ENCODE measurements at places on chromosomes 3 and 15. TPM values are rescaled to one million over a fixed set of nuclear protein-coding genes. Genes with fewer than 3 reads are reported as not detected.

NANOGP8 gene
- total RNA-seq = not detected

EIF2B5 gene
- 29.8 TPM for total RNA-seq

PBRM1 gene
- total RNA-seq = 78.4 TPM

DNA sequence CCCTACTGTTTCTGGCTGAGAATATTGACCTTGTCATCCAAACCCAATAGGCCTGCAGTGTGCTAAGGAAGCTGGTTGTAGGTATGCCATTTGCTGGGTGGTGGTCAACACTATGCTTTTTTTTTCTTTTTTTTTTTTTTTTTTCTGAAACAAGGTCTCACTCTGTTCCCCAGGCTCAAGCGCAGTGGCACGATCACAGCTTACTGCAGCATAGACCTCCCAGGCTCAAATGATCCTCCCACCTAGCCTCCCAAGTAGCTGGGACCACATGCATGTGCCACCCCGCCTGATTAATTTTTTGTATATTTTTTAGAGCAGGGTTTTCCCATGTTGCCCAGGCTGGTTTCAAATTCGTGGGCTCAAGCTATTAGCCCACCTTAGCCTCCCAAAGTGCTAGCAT, 35.7 kb upstream of the RHO start:
- DNase-seq = no peak

- no peak for DNase-seq
These were observed 3.6 kb downstream of the ONECUT1 start for GRCh38 chr15:52786436-52787122.

DNA sequence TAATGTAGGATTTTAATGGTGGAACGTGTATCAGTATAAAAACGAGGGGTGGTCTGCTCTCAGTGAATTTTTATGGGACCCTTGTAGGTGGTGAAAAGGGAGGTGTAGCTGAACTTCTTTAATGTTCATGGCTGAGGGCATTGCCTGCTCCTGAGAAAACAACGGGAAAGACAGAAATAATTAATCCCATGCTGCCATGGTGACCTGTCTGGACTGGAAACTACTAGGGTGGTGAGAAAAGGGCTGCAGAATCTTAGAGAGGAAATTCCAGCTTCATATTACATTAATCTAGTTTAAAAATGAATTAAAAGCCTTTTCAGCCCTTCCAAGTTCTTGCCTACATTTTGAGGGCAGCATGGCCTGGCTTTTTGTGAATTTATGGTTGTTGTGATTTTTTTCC, 47.6 kb downstream of the ZBTB38 start:
- DNase-seq = no peak
